Breast epithelium (tissue), 4 donors: ENCODE measurements at places on chromosomes 1 and 21. TPM values are rescaled to one million over a fixed set of nuclear protein-coding genes. Genes with fewer than 3 reads are reported as not detected.

The KRTAP11-1 gene
- not detected for total RNA-seq

The SPAG17 gene
- 6.9 TPM for total RNA-seq

The MAN1C1 gene
- total RNA-seq, result 6.7 TPM

The MXRA8 gene
- total RNA-seq, result 308 TPM

The TXNIP gene
- total RNA-seq, result 2,506 TPM

The TCEANC2 gene
- total RNA-seq, result 4.3 TPM
